ENCODE measurements at places on chromosomes 3 and 15.

GRCh38 chr15:98800437-98801233 is 152.3 kb downstream of the IGF1R start:
- no peak for DNase-seq

- DNase-seq = peak; percentile 60
Measured at GRCh38 chr15:64010719-64011118, 35.6 kb downstream of the DAPK2 start.

DNA sequence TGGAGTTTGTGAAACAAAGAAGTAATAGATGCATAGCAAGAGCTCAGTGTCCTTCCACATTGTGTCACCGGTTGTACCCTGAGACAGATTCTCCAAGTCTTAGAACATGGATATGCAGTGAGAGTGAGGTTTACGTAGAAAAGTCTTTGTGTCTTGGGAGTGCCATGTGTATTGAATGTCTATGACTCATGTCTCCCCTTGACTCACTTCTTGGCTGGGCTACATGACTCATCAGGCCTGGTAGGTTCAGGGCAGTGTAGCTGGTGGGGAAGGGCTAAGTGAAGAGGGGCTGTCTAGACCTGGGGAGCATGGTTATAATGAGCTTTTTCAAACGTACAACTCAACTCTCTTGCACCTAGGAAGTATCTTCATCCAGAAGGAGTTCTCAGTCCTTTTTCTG is 167.4 kb downstream of the GAP43 start:
- DNase-seq = peak; percentile 27

DNA sequence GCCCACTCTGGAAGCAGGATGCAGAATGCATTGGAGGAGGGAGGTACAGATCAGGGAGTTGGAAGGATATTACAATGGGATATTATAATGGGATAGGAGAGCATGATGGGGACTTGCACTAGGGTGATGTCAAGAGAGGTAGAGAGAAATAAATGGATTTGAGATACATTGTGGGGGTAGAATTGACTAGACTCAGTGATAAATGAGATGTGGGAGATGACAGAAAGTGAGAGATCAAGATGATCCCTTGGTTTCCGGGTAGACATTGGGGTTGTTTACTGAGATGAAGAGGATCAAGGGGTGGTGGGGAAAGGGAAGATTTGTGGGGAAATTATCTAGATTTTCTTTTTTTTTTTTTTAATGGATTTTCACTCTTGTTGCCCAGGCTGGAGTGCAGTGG is 42.7 kb downstream of the BFSP2 start:
- DNase-seq = no peak

DNA sequence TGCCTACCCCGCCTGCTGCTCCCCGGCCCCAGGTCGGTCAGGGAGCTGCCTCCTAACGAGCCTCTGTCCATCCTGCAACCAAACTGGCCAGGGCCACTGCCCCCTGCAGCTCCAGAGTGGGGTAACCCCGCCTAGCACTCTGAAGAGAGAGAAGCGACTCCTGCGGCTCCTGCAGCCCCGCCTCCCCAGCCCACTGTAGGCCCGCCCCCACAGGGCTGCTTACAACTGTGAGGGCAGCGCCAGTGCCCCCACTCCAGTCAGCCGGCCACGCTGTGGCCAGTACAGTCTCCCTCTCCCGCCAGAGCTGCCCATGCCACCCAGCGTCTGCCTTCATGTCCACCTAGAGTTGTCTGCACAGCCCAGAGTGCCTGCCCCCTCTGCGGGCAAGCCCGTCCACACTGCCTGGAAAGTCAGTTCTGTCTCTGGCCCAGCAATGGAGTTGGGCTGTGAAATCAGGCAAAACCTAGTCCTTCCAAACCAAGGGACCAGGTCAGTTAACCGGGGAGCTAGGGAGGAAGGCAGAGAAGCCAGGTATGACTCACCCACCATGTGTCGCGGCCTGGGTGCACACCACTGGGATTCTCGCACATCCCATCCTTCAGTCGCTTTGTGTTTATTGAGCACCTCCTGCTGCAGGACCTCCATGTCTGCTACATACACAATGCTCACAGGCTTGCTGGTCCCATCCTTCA is 2.4 kb downstream of the UCN2 start:
- no peak for DNase-seq

DNA sequence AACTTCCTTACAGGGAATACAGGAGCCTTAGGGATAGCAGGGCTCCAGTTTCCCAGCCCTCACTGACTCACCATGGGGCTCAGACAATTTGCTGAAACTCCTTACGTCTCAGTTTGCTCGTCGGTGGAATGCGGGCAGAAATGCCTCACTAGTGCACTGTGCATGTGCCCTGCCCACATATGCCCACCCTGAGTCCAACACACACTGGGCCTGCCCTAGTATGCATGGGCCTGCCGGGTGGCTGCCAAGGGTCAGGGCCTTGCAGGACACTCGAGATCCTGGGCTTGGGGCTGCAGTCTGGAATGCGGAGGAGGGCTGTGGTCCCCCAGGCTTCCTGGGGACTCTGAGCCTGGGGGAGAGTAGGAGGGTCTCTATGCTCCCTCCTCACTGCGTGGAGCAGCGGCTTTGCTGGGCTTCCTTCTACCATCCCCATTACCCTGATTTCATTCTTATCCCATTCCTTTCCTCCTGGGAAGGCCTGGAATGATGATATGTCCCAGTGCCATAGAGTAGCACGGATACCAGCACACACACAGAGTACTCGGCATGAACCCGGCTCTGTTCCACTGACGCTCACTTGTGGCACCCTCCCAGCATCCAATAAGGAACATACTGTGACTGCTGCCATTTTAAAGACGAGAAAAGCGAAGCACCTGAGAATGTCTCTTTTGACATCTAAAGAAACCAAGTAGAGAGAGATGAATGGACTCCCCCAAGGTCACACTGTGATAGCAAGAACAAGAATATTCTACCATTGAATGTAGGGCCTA is 124.2 kb downstream of the ASB7 start:
- DNase-seq = no peak

GRCh38 chr15:51286816-51287215 is 51.6 kb downstream of the CYP19A1 start:
- no peak for DNase-seq

GRCh38 chr15:86942285-86942684 is 862.6 kb downstream of the AGBL1 start:
- DNase-seq = no peak

GRCh38 chr3:160678292-160678842 is 1.4 kb downstream of the ARL14 start:
- no peak for DNase-seq

DNA sequence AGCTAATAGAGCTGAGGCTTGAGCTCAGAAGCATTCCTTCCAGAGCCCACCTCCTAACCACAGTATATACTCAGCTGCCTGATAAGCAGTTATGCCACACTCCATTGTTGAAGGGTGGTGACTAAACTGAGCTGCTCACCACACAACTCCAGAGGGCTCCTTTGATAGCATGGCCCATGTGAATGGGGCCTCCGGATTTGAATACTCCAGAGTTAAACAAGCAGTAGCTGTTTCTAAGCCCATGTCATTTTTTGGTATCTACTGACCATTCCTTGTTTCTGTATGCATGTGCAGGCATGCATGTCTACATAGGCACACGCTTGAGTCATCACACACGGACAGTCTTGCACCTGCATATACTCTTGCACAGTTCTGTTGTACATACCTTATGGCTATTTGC is 28.9 kb downstream of the IGSF10 start:
- no peak for DNase-seq

GRCh38 chr15:101062471-101063171 is 143.5 kb downstream of the LRRK1 start:
- no peak for DNase-seq

DNA sequence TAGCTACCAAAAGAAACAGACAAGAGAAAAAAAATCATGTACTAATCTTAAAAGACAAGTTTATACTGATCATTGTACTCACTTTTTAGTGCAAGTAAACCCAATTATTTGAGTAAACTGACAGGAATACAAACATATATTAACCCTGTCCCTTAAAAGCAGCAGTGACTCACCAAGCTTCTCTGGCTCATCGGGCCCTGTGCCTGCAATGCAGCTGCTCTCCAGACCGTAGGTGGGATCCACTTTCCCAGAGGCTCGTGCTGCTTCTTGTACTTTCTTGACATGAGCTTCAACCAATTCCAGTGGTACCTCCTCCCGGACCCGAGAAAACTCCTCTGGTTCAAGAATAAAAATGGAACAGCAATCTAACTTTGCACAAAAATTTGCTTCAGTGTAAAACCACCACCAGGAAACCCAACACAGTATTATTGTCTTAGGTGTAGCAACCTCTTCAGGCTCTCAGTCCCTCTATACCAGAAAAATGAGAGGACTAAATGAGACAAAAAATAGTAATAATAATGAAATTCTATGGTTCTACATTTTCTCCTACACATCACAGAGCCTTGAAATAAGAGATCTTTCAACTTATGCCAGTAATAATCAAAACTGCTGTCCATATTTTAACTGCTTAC is 82.6 kb upstream of the CSPG5 start:
- no peak for DNase-seq

All from stimulated activated CD8-positive, alpha-beta memory T cell treated with anti-CD3 and anti-CD28 coated beads, Interleukin-4, amount 100 ng/mL, for 1 hour (primary cell).